Thyroid gland (tissue), 4 donors: ENCODE measurements at places on chromosomes 2 and 18.
A peak's percentile ranks its signal among the peaks of the same experiment; 100 is the strongest.

GRCh38 chr2:112776113-112776512, 8.2 kb downstream of the IL1A start:
- no peaks in the 10 kb centered on the region for H3K27me3 ChIP-seq
- H3K4me1 ChIP-seq, result no peaks in the 10 kb centered on the region
- H3K4me3 ChIP-seq, result no peak overlapping the region
- H3K36me3 ChIP-seq, result no peaks in the 10 kb centered on the region
- no peak overlapping the region for H3K27ac ChIP-seq

GRCh38 chr18:9775178-9775577, 67.1 kb downstream of the RAB31 start:
- no peak overlapping the region for H3K4me3 ChIP-seq
- no peaks in the 10 kb centered on the region for H3K27me3 ChIP-seq
- DNase-seq, result no peak

DNA sequence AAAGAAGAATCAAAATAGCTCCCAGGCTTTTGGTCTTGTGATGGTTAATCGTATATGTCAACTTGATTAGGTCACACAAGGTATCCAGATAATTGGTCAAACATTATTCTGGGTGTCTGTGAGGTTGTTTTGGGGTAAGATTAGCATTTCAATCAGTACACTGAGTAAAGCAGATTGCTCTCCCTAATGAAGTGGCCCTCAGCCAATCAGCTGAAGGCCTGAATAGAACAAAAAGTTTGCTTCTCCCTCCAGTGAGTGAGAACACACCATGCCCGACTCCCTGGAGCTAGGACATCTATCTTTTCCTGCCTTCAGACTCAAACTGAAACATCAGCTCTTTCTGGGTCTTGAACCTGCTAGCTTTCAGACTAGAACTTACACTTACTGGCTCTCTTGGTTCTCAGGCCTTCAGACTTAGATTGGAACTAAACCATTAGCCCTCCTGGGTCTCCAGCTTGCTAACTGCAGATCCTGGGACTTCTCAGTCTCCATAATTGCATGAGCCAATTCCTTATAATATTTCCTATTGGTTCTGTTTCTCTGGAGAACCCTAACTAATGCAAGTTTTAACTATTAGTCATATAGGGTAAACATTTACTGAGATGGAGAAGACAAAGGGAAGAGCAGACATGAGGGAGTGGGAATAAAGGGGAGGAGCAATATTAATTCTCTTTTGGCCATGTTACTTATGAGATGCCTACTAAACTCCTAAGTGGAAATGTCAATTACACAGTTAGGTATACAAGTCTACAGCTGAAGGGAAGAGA, 25.5 kb downstream of the LNPK start:
- no peak overlapping the region for H3K27ac ChIP-seq
- H3K27me3 ChIP-seq, result no peaks in the 10 kb centered on the region
- no peak for DNase-seq
- no peaks in the 10 kb centered on the region for H3K36me3 ChIP-seq
- no peaks in the 10 kb centered on the region for H3K4me1 ChIP-seq
- no peak overlapping the region for H3K4me3 ChIP-seq

GRCh38 chr2:52976143-52976949, 791.3 kb upstream of the CHAC2 start:
- H3K4me3 ChIP-seq, result no peak overlapping the region
- no peaks in the 10 kb centered on the region for H3K27me3 ChIP-seq
- peak; percentile 17 for DNase-seq
- no peak overlapping the region for H3K27ac ChIP-seq
- H3K4me1 ChIP-seq, result no peaks in the 10 kb centered on the region

DNA sequence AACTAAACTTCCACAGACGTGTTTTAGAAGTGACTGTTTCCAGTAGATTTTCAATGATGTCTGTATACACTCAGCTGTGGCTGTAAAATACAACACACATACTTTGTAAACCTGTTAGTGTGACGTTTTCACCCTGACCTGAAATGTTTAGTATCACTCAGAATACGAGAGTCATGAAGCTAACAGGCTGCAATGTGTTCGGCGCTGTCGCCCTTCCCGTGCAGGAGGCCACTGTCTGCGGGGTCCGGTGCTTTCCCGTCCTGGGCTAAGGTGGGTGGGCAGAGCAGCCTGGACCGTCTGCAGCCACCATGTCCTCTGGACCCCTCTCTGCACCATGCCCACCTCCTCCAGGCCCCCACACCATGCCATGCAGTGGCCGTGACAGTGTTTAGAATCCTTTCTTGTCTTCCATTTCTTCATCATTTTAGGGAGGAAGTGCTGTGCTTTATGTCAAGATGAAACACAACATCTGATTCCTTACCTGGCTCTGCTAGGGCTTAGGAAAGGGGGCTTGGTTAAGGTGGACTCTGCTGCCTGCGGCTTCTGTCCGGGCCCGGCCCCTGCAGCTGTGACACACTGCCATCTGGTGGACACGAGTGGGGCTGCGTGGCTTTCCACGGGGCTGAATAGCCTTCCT, 53.8 kb upstream of the RBM44 start:
- H3K27me3 ChIP-seq, result no peaks in the 10 kb centered on the region
- no peak overlapping the region for H3K27ac ChIP-seq
- H3K36me3 ChIP-seq, result peaks cover 9% of the 10 kb centered on the region
- DNase-seq, result peak; percentile 76
- H3K4me1 ChIP-seq, result peaks cover 32% of the 10 kb centered on the region

DNA sequence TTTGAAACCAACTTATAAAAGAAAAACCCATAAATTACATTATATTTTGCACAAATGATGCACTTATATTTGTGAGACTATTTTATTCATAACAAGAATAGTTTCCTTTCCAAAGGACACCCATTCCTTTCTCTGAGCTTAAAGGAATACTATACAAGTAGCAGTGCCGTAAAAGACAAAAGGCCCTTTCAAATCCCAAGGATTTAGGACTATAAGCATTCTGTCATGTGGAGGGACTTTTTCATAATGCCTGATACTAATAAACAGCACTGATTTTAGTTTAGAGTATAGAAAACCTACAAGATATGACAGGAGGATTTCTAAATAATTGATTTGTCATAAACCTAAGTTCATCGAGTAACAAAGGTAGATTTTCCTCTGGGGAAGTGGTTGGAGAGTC, 1134.2 kb upstream of the ZEB2 start:
- no peaks in the 10 kb centered on the region for H3K4me1 ChIP-seq
- DNase-seq, result no peak
- H3K27me3 ChIP-seq, result no peaks in the 10 kb centered on the region
- no peaks in the 10 kb centered on the region for H3K36me3 ChIP-seq

GRCh38 chr2:44358503-44358902, 2.8 kb downstream of the PREPL start:
- no peak overlapping the region for H3K4me3 ChIP-seq
- peak; percentile 61 for DNase-seq
- H3K27ac ChIP-seq, result no peak overlapping the region
- peaks cover 26% of the 10 kb centered on the region for H3K4me1 ChIP-seq
- no peaks in the 10 kb centered on the region for H3K27me3 ChIP-seq

DNA sequence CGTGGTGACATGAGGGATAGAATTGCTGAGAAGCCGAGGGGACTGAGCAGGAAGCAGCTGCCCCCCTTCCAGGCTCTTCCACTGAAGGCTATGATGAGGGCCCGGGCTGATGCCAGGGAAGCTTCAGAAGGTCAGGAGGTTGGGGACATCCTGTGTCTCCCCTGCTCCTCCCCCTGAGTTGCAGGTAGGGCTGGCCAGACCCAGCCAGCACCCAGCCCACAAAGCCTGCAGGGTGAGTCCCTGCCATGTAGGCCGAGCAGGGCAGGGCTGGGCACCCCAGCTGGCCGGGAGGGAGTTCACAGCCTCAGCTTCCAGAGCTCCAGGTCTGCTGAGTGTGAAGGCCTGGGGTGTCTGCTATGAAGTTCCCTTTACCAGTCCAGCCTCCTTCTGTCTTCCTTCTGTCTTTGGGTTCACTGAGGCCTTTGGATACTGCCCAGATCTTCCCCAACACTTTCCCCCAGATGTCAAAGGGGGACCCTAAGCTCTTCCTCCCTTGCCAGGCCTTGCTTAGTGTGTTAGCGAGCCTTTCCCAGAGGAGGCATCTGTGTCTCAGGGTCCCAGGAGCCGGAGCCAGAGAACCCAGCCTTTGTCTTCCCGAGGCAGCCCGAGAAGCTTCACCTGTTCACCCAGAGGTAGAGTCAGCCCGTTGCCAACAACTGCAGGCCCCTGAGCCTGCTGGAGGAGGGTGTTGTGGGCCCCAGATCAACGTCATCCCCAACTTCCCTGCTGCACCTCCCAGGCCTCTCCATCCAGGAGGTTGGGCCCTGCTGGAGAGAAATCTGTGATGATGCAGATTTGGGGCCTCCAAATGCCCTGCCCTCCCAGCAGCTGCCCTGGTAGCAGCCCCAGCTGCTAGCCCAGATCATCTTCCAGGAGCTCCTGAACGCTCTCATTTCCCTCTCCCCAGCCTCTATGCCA, 3.6 kb upstream of the NCL start:
- DNase-seq, result no peak
- no peak overlapping the region for H3K4me3 ChIP-seq
- no peaks in the 10 kb centered on the region for H3K27me3 ChIP-seq
- peaks cover 13% of the 10 kb centered on the region for H3K4me1 ChIP-seq

- H3K27ac ChIP-seq, result no peak overlapping the region
- H3K4me3 ChIP-seq, result no peak overlapping the region
- H3K4me1 ChIP-seq, result no peaks in the 10 kb centered on the region
- no peaks in the 10 kb centered on the region for H3K36me3 ChIP-seq
These were observed 393.8 kb upstream of the CYRIA start for GRCh38 chr2:17059458-17059857.

DNA sequence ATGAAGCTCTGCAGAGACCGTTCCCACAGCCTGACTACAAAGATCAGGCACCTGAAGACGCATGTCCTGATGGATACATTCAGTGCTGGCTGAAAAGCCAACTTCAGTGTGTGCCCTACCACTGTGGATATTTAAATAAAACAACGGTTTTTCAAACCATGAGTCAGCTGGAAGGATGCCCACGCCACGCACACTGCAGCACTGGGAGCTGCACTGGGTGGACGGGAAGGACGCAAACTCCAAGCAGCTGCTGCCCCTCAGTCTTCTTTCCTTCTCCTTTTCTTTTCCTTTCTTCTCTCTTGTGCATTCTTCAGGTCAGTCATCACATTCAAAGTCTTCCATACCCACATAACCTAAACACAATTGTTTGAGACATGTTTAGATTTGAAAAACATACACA, 7.9 kb downstream of the TMEM18 start:
- H3K4me1 ChIP-seq, result no peaks in the 10 kb centered on the region
- H3K27ac ChIP-seq, result no peak overlapping the region
- no peak overlapping the region for H3K4me3 ChIP-seq
- no peak for DNase-seq
- H3K27me3 ChIP-seq, result no peaks in the 10 kb centered on the region

- H3K27ac ChIP-seq, result no peak overlapping the region
- no peak for DNase-seq
- no peak overlapping the region for H3K4me3 ChIP-seq
- no peaks in the 10 kb centered on the region for H3K27me3 ChIP-seq
- peaks cover under 1% of the 10 kb centered on the region for H3K4me1 ChIP-seq
These were observed 282.6 kb downstream of the STK39 start for GRCh38 chr2:167964650-167965413.

GRCh38 chr2:45570671-45571334, 40.3 kb downstream of the SRBD1 start:
- H3K36me3 ChIP-seq, result no peaks in the 10 kb centered on the region
- no peak overlapping the region for H3K4me3 ChIP-seq
- no peak overlapping the region for H3K27ac ChIP-seq
- no peak for DNase-seq

- no peak overlapping the region for H3K27ac ChIP-seq
- no peak for DNase-seq
- H3K27me3 ChIP-seq, result no peaks in the 10 kb centered on the region
- no peaks in the 10 kb centered on the region for H3K36me3 ChIP-seq
- H3K4me3 ChIP-seq, result no peak overlapping the region
- no peaks in the 10 kb centered on the region for H3K4me1 ChIP-seq
These were observed 31.0 kb upstream of the SNTG2 start for GRCh38 chr2:919672-920071.

GRCh38 chr2:74472945-74473258, 422 bp upstream of the MRPL53 start:
- peak overlapping the region; percentile 82 for H3K27ac ChIP-seq
- H3K36me3 ChIP-seq, result peaks cover 16% of the 10 kb centered on the region
- H3K4me1 ChIP-seq, result peaks cover 5% of the 10 kb centered on the region
- no peak for DNase-seq
- no peaks in the 10 kb centered on the region for H3K27me3 ChIP-seq
- peak overlapping the region; percentile 4 for H3K4me3 ChIP-seq

- no peaks in the 10 kb centered on the region for H3K36me3 ChIP-seq
- peak overlapping the region; percentile 43 for H3K4me3 ChIP-seq
- no peaks in the 10 kb centered on the region for H3K27me3 ChIP-seq
- H3K27ac ChIP-seq, result peak overlapping the region; percentile 99
- peaks cover 10% of the 10 kb centered on the region for H3K4me1 ChIP-seq
These were observed 518 bp upstream of the NFU1 start for GRCh38 chr2:69437751-69438154.

DNA sequence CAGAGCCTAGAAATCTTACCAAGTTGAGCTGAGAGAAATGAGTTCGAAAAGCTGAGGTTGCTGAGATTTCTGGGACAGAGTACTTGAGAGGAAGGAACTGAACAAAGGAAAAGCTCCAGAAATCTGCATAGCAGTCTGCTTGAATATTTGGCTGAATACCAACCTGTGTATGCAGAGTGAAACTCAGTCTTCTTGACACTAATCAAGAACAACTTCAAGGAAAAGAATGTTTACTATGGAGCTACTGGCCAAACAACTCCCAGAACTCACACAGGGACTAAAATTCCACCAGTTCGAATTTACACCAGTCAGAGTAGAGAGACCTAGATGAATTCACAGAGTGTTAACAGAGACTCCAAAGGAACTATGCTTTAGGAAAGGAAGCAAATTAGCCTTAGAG, 66.5 kb downstream of the USP37 start:
- H3K36me3 ChIP-seq, result no peaks in the 10 kb centered on the region
- DNase-seq, result no peak
- no peak overlapping the region for H3K4me3 ChIP-seq
- H3K27me3 ChIP-seq, result no peaks in the 10 kb centered on the region

DNA sequence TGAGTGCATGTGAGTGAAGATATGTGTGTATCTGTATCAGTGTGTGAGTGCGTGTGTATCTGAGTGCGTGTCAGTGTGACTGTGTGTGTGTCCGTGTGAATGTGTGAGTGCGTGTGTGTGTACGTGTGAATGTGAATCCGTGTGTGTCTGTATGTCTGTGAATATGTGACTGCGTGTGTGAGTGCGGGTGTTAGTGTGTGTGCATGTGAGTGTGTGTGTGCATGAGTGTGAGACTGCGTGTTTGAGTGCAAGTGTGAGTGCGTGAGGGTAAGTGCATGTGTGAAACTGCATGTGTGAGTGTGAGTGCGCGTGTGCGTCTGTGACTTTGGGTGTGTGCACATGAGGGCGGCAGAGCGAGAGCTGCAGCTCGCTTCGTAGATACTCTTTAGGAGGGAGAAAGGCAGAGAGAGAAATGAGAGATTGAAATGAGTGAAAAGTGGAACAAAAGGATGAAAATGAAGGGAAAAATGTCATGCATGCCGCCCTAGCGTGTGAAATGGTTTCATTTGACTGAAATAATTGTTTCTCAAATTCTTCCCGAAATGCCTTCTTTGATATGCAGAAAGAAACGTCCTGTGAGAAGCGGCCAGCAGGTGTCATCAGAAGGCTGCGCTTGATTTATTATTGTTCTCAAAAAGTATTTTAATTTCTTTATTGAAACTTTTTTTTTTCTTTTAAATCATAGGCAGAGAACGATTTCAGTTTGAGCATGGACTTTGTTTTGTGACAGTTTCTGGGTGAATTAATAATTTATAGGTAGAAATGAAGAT, 25.6 kb downstream of the ZNF407 start:
- no peak overlapping the region for H3K4me3 ChIP-seq
- no peak overlapping the region for H3K27ac ChIP-seq
- H3K4me1 ChIP-seq, result no peaks in the 10 kb centered on the region
- no peaks in the 10 kb centered on the region for H3K27me3 ChIP-seq
- no peaks in the 10 kb centered on the region for H3K36me3 ChIP-seq
